ENCODE measurements at places on chromosomes 3 and 15.

- peak; percentile 22 for DNase-seq
Measured at GRCh38 chr3:15171096-15171495, 35.0 kb upstream of the CAPN7 start.

DNA sequence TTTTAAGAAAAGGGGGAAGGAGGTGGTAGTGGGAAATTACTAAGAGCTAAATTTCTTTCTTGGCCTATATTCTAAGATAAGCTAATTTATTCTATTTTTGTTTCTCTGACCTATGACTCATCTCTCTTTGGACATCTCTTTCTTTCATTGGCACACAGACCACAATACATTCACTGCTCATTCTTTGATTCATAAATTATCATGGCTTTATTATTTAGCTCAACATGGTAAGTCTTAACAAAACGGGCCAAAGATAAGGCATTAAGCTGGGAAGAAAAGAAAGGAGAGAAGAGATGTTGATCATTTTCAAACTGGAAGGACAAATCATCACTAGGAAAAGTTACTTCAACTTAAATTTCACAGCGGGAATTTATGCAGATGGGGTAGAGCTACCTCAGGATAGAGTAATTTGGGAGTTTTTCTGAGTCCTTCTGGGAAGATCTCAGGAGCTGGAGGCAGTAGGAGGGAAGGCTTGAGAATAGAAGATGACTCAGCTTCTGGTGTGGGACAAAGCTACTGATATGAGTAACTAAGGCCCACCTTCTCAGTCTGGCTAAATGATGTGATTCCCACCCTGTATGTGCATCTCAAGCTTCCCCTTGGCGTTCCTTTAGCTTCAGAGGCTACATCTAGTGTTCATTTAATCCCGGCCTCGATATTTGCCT is 7.5 kb upstream of the ALCAM start:
- no peak for DNase-seq

- no peak for DNase-seq
Measured at GRCh38 chr15:68106656-68107055, 52.5 kb downstream of the PIAS1 start.

GRCh38 chr3:194421-194820 is 2.1 kb upstream of the CHL1 start:
- no peak for DNase-seq

DNA sequence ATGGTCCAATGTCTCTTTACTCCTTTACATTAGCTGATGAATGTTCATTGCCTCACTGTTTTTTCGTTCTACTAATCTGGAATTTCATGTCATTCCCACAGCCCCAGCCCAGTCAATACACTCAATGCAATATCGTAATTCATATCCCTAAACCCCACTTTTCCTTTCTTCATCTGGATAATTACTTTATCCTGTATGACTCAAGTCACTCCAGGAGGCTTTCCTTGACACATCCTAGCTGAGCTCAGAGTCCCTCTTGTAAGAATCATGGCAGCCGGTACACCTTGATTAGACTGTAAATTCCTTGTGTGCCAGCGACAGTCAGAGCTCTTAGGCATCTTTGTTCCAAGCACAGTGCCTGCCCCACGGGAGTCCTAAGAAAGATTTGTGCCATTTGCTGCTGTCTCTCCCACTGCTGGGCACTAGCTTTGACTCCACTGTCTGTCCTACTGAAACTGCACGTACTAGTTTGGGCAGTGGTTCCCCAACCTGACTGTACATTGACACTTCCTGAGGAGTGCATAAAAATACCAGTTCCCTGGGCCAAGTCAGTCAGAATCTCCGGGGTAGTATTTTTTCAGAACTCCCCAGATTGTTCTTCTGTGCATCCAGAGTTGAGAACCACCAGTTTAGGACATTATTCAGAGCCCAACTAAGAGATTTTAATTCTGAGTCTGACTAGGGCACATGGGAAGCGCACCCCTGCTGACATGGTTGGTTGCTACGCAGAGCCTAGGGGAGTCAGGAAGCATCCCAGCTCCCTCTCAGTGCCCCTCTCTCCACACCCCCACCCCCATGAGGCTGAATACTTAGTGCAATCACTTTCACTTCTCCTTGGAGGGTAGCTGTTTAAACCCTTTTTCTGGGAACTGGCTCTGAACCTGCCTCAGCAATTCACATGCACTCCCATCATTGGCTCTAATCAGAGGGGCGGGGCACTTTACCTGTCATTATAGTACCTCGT is 19.5 kb upstream of the C3orf70 start:
- no peak for DNase-seq

All from hepatocyte (in vitro differentiated cells).